ENCODE measurements at places on chromosomes 16 and 17.

GRCh38 chr16:85387171-85387507 lies 226.0 kb upstream of the GSE1 start:
- no peak for DNase-seq

GRCh38 chr17:4748686-4749085 lies 9.0 kb upstream of the CXCL16 start:
- DNase-seq = no peak

DNA sequence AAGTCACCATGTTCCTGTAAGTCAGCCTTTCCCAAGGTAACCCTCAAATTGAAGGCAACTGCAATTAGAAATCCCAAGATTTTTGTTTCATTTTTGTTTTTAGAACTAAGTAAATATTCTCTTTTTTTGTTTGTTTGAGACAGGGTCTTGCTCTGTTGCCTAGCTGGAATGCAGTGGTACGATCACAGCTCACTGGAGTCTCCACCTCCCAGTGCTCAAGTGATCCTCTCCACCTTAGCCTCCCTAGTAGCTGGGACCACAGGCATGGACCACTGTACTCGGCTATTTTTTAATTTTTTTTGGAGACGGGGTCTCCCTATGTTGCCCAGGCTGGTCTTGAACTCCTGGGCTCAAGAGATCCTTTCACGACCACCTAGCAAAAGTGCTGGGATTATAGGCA lies 10.6 kb upstream of the LRRC59 start:
- no peak for DNase-seq

GRCh38 chr17:82252511-82253178 lies 20.9 kb downstream of the CSNK1D start:
- no peak for DNase-seq

- DNase-seq = no peak
Measured at GRCh38 chr17:67879662-67880061, 54.4 kb downstream of the BPTF start.

DNA sequence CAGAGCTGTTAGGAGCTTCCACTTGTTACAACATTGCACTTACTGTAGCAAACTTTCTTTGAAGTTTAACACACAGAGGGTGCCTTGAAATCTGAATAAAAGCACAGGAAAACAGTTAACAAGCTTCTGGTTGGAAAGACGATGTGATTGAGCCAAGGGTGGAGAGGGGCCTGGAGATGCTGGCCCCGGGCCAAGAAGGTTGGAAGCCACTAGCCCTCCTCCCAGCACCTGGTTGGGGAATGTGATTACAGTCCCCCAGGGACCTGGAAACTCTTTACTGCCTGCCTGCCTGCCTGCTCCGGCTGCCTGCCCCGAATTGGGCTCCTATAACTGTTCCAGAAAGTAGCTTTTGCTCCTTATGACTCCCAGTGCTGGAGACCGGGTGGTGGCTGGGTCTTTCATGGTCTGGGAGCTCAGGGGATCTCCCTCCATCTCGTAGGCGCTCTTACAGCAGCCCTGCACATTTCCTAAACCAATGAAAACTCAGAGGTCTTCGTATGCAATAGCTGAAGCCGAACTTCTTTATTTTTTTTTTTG lies 48.0 kb upstream of the ZFHX3 start:
- no peak for DNase-seq

DNA sequence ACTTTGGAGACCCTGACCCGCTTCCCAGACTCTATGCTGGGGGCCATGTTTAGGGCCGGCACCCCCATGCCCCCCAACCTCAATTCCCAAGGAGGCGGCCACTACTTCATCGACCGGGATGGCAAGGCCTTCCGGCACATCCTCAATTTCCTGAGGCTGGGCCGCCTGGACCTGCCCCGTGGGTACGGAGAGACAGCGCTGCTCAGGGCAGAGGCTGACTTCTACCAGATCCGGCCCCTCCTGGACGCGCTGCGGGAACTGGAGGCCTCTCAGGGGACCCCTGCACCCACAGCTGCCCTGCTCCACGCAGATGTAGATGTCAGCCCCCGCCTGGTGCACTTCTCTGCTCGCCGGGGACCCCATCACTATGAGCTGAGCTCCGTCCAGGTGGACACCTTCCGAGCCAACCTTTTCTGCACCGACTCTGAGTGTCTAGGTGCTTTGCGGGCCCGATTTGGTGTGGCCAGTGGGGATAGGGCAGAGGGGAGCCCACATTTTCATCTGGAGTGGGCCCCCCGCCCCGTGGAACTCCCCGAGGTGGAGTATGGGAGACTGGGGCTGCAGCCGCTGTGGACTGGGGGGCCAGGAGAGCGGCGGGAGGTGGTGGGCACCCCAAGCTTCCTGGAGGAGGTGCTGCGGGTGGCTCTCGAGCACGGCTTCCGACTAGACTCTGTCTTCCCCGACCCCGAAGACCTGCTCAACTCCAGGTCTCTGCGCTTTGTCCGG lies 1.1 kb downstream of the KCTD11 start:
- no peak for DNase-seq

GRCh38 chr16:88064889-88065746 lies 113.9 kb downstream of the BANP start:
- no peak for DNase-seq

- DNase-seq = no peak
Measured at GRCh38 chr16:73092236-73092781, 44.4 kb upstream of the ZFHX3 start.

- DNase-seq = no peak
Measured at GRCh38 chr16:12406158-12406557, 397.5 kb downstream of the CPPED1 start.

DNA sequence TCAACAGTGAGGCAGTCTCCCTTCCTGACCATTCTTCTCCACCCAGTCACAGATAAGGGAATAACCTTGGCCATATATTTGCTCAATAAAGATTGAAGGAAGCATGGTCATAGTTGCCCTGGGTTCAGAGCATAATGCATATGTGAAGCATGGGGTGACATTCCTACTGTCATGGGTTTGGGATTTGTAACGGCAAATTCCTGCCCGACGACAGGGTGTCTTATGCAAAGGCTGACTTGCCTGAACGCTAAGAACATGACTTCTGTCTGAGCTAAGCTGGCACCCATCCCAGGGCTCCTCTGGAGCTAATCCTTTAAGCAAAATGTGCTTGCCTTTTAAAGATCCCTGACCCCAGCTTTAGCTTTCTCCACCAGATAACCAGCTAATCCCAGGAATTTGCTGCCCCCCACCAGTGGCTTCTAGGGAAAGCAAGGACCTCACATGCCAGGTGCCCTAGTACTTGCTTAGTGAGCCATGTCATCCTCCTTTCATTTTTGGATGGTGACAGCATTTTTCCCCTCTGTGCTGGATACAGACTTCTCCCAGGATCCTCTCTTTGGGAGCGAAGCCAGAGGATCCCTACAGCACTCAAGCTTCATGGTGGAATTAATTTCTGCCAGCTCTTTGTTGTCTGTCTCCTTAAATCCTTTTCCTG lies 11.7 kb downstream of the SLC7A6OS start:
- no peak for DNase-seq

DNA sequence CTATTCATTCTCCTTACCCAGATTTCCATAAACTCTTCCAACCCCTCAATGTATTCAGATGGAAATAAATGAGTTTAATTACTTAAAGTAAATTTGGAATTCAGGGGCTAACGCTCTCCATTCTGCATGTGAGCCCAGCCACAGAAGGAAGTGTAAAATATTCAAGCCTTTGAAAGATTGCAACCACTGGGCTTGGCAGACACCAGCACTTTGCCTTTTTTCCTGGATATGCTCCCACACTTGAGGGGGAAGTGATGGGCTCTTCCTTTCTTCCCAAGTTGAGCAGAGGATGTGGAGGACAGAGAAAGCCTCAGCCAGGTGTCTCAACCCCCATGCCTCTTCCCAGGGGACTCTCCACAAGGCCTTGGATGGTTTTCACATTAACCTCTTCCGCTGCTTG lies 825.1 kb upstream of the EEF2KMT start:
- no peak for DNase-seq

GRCh38 chr16:83939266-83939855 lies 13.7 kb upstream of the OSGIN1 start:
- DNase-seq = no peak

DNA sequence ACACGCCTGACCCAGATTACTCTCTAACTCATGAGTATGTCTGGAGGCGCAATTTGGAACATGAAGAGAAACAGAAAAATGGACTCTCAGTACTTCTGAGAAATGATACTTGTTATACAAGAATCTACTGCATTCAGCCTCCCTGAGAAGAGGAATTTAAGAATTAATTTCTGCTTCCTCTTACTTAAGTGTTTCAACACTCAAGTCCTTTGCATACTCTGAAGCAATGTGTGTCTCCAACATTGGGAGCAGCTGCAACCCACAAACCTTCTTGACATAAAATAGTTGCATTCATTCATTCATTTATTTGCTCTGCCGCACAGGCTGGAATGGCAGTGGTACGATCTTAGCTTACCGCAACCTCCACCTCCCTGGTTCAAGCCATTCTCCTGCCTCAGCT lies 199.8 kb downstream of the NPIPA7 start:
- DNase-seq = no peak

GRCh38 chr17:11467639-11468038 lies 130.6 kb upstream of the DNAH9 start:
- no peak for DNase-seq

- no peak for DNase-seq
Measured at GRCh38 chr16:1109648-1110047, 13.6 kb upstream of the C1QTNF8 start.

- no peak for DNase-seq
Measured at GRCh38 chr17:65008882-65009281, 47.7 kb downstream of the GNA13 start.

- DNase-seq = no peak
Measured at GRCh38 chr17:43146649-43147048, 21.5 kb upstream of the BRCA1 start.

DNA sequence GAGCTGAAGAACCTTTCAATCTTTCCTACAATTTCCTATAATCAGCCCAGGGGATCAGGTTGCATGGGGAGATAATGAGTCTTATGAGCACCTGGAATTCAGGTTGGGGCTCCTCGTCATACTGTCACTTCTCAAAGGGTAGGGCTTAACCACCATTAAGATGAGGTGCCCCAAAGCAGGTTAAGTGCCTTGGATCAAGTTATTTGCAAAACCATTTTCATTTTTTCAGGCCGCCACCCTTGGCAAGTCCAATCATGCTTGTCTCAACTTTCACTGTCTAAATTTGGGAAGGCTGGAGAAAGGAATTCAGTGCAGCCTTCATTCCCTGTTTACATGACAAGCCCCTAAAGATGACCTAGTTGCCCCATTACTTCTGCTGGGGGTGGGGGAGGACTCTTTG lies 44.9 kb upstream of the TANGO6 start:
- peak; percentile 45 for DNase-seq

GRCh38 chr16:10918294-10919002 lies 23.8 kb downstream of the DEXI start:
- peak; percentile 84 for DNase-seq

- no peak for DNase-seq
Measured at GRCh38 chr17:76538281-76538931, 897 bp upstream of the CYGB start.

DNA sequence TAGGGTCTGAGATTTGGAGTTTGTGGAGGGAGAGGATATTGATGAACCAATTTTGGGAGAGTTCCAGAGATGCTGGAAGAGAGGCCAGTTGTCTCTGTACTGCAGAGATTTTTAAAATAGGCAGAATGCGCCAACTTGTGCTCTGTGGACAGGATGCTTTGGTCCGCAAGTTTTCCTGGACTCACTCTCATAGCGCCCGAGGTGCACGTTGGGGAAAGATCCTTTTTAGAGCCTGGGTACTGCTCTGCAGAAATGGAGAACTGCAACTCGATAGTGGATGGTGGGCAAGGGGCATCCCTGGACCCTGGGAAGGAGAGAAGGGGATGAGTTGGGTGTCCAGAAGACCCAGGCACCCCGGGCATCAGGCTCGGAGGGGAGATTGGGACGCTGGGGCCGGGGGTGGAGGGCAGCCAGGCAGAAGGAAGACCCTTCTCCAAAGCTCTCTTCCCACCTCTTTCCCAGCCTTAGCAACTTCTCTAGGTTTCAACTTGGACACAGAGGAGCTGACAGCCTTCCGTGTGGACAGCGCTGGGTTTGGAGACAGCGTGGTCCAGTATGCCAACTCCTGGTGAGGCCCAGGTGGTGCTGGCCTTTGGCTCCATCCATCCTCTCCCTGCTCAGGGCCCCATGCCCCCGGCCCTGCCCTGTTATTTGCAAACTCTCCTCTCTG lies 590 bp downstream of the ITGAX start:
- no peak for DNase-seq

GRCh38 chr17:68591583-68591982 lies 9.6 kb downstream of the FAM20A start:
- DNase-seq = no peak

- no peak for DNase-seq
Measured at GRCh38 chr16:53071748-53072301, 17.0 kb downstream of the CHD9 start.

DNA sequence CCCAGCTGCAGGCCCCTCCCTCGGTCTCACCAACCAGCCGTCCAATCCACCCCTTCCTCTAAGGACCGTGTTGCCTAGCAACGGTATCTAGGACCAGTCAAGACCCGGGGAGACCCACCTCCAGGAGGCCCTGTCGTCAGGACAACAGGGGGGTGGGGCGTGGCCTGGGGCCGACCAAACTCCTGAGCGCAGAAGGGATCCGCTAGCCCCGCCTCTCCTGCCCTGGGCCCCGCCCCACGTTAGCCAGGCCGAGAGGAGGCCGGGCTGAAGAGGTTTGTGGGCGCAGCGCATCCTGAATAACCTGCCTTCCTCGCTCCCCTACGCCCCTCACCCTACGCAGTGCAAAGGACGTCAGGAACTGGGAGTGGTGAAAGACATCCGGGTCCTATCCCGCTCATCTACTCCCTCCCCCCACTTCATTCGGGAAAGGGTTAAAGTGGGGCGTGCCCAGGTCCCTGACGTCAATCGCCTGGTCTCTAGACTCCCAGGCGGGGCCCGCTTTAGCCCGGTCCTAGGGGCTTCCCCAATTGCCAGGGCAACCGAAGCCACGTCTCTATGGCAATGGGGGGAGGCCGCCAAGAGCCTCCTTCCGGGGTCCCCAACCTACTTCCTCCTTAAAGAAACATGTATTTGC lies 14.7 kb downstream of the DLG4 start:
- DNase-seq = no peak

- no peak for DNase-seq
Measured at GRCh38 chr17:10633738-10634379, 23.2 kb downstream of the MYH3 start.

DNA sequence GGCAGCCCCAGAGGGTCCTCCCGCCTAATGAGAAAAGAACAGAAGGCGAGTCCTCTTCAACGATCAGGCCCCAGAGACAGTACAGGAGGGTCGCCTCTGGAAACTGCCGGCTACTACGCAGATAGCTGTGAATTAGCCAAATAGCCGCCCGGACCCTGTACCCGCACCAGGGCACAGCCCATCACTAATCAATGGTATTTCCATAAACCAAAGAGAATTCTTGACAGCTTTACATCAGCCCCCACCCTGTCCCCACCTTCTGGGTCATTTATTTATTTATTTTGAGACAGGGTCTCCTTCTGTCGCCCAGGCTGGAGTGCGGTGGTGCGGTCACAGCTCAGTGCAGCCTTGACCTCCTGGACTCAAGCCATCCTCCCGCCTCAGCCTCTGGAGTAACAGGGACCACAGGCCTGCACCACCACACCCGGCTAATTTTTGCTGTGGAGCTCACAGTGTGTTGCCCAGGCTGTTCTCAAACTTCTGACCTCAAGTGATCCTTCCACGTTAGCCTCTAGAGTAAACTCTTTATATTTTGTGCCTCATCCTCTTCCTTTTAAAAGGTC lies 805 bp upstream of the CLCN7 start:
- DNase-seq = no peak

GRCh38 chr16:67270931-67271338 lies 8.4 kb upstream of the PLEKHG4 start:
- DNase-seq = no peak

Measured in keratinocyte (primary cell).